ENCODE measurements at places on chromosomes 16 and 17.

DNA sequence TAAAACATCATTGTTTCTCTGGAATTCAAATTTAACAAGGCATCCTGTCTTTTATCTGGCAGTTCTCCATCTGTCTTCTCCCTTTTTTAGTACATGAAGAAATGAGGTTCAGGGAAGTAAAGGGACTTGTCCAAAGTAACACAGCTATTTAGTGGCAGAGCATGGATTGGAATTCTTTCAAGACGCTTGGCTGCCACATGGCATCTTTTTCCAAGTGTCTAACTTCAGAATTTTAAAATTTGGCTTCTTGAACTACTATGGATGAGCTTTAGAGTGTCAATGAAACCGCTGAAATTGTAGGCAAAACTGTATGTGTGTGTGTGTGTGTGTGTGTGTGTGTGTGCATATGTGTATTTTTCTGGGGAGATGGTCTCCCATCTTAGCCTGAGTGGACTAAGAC, 5.2 kb upstream of the TMIGD1 start:
- no peak for DNase-seq

DNA sequence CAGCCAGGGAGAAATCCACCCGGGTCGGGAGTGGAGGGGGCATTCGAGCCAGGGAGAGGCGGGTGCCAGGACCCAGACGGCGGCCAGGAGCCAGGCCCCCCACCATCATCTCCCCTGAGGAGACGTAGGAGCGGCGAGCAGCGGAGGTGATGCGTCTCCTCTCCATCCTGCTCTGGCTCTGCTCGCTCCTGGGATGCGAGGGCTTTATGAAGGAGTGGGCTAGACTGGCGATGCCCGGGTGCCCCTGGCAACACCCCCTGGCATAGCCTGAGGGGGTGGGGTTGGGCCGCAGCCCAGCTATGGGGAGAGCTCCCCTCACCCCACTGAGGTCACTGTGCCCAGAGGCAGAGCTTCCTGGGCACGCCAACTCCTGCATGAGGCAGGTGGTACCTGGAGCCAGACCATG, at the start of gene GFAP:
Gene GFAP (minus strand): TSS at position 180 of the 406 bp plus-strand sequence. CDS start 14 bp downstream, at position 166.
- DNase-seq: no peak

DNA sequence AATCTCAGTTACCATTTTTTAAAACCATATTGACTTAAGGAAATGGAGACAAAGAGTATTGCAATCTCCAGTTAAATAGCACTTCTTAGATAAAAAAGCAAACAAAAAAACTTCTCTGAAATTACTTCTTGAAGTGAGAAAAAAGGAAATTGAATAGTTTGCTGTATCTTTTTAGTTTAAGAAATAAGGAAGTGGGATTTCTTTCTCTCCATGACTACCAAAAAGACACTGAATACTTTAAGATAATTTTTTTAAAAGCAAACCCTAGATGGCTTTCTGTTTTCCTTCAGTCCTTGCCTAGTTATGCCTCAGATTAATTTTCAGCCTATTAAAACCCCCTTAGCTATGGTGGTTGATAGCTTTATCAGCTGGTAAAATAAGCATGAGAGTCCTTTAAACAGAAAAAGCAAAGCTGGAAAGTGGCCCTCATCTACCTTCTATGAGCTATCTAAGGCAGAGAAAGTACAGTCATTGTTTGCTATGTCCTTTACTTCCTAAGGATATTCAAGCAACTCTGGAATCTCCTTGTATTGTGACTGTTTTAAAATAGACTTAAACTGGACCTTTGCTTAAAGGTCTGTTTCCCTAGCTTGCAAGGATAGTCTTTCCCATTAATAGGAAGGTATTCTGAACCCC, 28.6 kb downstream of the TPPP3 start:
- DNase-seq: no peak

DNA sequence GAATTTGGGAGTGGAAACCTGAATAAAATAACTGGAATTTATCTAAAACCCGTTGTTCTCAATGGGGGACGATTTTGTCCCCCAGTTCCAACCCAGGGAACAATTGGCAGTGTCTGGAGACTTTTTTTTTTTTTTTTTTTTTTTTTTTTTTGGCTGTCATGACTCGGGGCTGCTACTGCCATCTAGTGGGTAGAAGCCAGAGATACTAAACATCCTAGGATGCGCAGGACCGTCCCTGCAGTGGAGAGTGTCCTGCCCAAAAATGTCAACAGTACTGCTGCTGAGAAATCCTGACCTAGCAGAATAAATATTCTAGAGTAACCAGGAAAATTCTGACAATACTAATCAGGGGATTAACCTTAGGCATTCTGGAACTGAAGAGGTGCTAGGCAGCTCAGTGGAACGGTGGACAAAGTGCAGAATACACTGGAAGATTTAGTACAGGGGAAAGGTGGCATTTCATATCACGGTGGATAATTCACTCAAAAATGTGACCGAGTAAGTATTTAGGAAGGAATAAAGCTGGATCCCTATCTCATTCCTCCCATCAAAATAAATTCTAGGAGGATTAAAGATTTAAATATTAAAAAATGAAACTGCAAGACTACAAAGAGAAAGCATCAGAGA, 107.6 kb downstream of the SPECC1 start:
- DNase-seq: peak; percentile 26

DNA sequence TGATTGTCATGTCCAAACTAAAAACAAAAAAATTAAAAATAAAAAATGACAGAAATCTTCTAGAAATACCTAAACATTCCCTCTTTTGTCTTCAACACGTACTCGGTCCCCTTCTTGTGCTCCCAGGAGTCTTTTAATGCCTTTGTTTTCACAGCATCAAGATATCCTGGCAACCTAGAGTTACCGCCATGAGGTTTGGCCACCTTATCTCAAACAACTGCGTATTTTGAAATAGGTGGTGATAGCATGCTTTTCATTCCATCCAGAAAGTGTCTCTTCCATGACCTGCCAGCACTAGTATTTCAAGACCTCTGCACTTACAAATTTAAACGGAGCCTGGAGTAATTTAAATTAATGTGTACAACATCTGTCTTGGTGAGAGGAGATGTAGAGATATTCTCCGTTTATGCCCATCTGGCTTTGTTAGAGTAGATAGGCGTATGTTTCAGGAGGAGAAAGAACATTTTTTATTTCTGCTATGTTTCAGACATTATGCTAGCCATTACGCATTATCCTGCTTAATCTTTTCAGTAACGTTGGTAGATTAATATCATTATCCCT, 42.0 kb downstream of the RBFOX1 start:
- no peak for DNase-seq

GRCh38 chr17:13806092-13806491, 204.4 kb upstream of the HS3ST3A1 start:
- DNase-seq: no peak

DNA sequence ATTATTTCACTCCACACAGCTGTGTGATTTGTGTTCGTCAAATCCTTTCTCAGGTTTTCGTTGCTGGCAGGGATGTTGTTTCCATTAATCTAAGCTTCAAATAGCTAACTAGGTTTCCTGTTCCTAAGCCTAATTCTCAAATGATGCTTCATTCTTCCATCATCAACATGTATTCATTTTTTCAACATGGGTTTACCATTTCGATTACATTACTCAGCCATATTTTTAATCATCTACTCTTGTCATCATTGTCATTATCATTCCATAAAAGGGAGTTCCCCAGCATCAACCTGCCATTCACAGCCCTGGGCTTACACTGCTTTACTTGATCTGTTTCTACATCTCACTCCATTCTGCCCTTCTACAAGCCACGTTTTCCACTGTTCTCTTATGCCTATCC, 33.3 kb upstream of the ANKFN1 start:
- no peak for DNase-seq

- no peak for DNase-seq
These were observed 115.1 kb downstream of the PRKCB start for GRCh38 chr16:23950898-23951297.
